ENCODE measurements at places on chromosomes 2 and 18. TPM values are rescaled to one million over a fixed set of nuclear protein-coding genes. Genes with fewer than 3 reads are reported as not detected.

SKA1 gene
- 21.3 TPM for total RNA-seq

REEP1 gene
- total RNA-seq, result 1.4 TPM

UGT1A4 gene
- not detected for total RNA-seq

DOK1 gene
- total RNA-seq, result 11.5 TPM

SLC23A3 gene
- 0.42 TPM for total RNA-seq

Data from A375 (cell line).